ENCODE measurements at places on chromosomes 13 and 19.

DNA sequence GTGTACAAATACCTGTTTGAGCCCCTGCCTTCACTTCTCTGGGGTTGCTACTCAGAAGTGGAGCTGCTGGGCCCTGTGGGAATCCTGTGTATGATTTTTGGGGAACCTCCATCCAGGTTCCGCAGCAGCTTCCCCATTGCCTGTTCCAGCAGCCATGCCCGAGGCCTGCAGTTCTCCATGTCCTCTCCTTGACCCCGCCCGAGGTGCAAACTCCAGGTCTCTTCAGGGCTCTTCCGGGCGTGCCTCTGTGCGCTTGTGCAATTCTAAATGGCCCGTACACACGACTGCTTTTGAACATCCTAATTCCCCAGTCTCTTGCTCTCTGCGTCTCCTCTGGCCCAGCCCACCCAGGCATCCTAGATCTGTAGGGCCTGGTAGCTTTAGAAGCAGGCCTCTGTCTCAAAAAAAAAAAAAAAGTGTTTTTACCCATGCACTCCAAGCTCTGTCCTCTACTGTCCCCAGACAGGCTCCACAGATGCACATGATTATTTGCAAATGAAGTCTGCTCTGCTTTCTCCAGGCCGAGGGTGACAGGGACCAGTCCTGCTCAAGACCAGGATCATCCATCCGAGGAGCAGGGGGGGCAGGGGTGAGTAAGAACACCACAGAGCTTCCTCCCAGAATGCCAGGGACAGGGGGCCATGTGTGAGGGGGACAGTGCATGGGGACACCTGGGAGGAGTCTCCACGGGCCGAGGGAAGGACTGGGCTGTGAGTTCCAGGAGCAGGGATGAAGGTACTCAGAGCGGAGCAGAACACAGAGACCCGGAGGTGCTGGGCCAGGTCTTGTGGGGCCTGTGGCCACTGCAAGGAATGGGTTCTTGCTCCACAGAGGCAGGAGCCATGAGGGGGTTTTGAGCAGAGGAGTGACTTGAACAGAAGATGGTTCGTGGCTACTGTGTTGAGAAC, 51.7 kb downstream of the SLC7A9 start:
- DNase-seq, result no peak

- no peak for DNase-seq
These were observed 21.9 kb upstream of the SLC35E1 start for GRCh38 chr19:16594131-16594586.

DNA sequence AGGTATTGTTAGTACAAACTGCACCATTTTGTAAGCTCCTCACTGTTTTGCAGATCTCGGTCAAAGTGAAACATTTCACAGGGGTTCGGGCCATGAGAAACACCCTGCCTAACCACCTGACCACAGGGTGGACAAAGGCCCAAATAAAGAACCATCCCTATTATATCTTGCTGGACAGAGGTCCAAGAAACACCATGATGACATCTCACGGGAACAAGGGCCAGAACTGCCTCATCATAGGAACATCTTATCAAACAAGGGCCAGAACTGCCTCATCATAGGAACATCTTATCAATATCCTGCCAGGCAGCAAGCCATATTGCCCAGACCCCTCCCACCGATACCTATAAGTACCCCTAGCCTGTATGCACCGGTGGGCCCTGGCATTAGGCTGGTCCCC, 99.7 kb downstream of the PCDH9 start:
- no peak for DNase-seq

GRCh38 chr19:16143399-16144215, at the start of gene HSH2D:
HSH2D (plus strand) TSS chr19:16143685; CDS start chr19:16148751, 5,066 bp downstream.
- peak; percentile 71 for DNase-seq

DNA sequence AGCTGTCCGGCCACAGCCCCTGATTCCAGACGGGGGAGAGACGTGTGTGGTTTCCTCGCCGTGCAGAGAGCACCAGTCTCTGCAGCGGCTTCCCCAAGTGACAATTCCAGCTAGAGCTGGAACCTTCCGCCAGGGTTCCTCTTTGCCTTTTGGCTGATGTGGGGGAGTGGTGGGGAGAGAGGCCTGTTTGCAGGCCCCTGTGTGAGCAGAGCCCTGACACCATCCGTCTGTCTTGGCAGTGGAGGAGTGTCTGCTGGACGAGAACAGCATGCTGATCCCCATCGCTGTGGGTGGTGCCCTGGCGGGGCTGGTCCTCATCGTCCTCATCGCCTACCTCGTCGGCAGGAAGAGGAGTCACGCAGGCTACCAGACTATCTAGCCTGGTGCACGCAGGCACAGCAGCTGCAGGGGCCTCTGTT, 25.0 kb downstream of the LAMP1 start:
- no peak for DNase-seq

- no peak for DNase-seq
These were observed at the start of gene AP1M2 for GRCh38 chr19:10587022-10587838. AP1M2 (minus strand) TSS chr19:10587312; CDS start chr19:10587231, 81 bp downstream.

DNA sequence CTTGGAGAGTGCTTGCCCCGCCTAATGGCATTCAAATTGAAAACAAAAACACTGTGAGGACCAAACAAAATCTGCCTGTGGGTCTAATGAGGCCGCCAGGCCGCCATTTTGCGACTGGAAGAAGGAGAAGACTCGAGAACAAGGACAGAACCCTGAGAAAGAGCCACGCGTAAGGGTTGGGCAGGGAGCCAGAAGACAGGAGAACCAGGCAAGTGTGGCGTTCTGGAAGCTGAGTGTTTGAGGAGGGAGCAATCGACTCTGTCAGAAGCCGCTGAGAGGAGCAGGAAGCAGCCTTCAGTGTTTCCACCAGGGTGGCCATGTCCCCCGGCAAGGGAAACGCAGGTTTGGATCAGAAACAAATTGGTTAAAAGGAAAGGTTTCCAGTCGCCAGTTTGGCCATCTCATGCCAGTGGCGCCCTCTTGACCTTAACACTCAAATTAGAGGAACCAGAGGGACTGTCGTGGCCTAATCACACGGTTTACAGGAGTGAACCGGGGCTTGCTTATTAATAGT, 10.2 kb upstream of the PTOV1 start:
- no peak for DNase-seq

- DNase-seq, result no peak
These were observed 97.4 kb downstream of the FREM2 start for GRCh38 chr13:38784036-38784880.

GRCh38 chr19:3515891-3516422, 9.8 kb downstream of the FZR1 start:
- no peak for DNase-seq

Data from activated T-cell treated with anti-CD3 and anti-CD28 coated beads for 4 hours (primary cell).